Retina (tissue), 1 donor: ENCODE measurements at places on chromosomes 2 and 18.

DNA sequence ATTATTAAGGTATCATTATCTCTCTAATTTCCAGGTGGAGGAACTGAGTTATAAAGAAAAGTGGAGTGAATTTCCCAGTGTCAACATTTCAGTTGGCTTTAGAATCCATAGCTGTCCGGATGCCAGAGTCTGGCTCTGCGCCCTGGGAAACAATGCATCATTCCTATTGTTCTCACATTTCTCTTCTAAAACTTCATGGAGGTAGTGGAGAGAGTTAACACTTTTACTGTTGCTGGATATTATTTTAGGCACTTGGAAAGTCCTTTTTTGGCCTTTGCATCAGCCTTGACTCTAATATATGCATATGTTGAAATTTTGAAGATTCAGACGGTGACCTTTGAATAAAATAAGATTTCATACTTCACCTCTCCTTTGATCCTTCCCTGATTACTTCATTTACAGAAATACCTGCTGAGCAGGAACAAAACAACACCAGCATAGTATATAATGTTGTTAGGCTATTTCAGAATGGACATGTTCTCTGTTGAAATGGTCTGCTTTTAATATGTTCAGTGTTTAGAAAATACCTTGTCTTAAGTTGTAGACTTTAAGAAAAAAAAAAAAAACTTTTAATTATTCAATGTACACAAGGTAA lies 148.8 kb downstream of the EPHA4 start:
- no peak for DNase-seq

DNA sequence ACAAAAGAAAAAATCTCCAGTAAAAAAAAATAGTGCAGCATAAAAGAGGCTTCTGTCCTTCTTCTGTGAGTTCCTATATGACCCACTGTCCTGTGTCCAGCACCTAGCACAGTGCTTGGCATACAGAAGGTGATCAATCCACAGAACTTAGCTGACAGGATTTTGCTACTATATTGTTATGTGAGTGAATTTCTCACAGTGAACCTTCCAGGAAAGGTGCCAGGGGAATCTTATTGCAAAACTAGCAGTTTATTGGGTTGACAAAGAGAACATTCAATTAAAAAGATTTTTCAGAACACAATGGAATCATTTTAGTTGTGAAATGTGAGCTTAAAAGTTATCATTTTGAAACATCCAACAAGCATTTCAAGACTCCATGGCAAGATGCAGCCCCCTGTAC lies 12.4 kb upstream of the TRIB2 start:
- no peak for DNase-seq

- DNase-seq = no peak
These were observed 239.4 kb downstream of the DYSF start for GRCh38 chr2:71692621-71693277.

DNA sequence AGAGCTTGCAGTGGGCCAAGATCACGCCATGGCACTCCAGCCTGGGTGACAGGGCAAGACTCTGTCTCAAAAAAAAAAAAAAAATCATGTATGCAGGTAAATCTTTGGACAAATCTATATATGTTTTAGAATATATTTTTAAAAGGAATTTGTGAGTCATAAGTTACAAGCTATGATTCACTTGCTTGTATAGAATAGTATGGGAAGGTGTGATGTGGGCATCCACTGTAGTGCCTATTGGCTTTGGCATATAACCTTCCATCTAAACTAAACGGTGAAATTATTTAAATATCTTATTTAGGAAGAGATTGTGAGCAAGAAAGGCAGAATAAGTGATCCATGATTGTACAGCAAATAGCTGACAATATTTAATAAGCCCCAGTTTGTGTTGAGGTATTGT lies 261.1 kb downstream of the GALNT13 start:
- DNase-seq = no peak

DNA sequence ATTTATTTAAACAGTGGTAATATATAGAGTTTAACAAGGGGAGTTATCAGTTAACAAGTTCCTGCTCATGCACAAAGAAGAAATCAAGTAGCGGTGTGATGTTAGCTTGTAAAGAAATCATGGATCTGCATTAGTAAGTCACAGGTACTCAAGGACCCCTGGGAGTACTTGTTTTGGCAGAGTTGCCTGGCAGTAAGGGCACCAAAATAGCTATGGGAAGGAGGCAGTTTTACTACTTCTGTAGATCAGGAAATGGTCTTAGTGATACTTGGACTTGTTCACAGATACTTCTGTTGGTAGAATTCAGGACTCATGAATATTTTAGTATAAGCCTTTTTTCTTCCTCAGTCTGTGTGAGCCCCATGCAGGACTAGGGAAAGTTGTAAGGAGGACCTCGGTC lies 107.3 kb upstream of the IL1R2 start:
- DNase-seq = no peak

DNA sequence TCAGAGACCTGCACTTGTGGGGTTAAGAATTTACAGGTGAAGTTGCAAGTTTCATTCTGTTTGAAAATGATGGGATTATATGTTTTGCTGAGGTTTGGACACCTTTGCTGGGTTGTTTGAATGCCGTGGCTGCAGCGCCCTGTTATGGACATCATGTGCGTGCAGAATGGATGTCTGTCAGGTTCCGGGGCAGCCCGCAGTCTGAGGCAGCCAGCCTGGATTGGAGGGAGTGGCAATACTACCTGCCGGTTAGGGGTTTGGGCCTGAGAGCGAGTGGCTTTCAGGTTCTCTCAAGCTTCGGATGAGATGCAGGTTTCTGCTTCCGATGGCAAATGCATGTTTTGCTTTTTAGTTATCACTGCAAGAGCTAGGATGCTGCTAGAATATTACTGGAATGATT lies 1.1 kb downstream of the CASP8 start:
- DNase-seq = no peak

- peak; percentile 76 for DNase-seq
These were observed 70.3 kb downstream of the HAUS1 start for GRCh38 chr18:46174342-46175041.
